Mucosa of gallbladder (tissue), 1 donor: ENCODE measurements at places on chromosomes 7 and 10.
A peak's percentile ranks its signal among the peaks of the same experiment; 100 is the strongest.

GRCh38 chr7:95396136-95397032 lies at the start of gene PON3:
TSS of gene PON3 (minus strand) at chr7:95396375. CDS start at chr7:95396350, 25 bp downstream.
- no peak for DNase-seq

- DNase-seq: peak; percentile 27
Measured at GRCh38 chr7:151408839-151409666, 785 bp downstream of the WDR86 start.

- DNase-seq: no peak
Measured at GRCh38 chr10:6840201-6840691, 260.2 kb upstream of the PRKCQ start.

DNA sequence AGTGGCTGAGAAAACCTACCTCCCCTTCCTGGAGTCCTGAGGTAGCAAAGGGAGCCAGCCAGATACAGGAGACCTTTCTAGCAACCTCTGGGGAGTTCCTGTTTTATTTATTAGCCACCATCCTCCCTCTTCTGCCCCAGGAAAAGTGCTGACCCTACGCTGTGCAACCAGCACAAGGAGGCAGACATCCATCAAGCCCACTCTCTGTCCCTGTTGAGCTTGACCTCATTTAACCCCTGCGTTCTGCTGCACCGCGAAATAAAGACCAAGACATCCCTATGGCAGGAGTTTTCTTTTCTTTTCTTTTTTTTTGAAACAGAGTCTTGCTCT lies 25.3 kb upstream of the ANKRD2 start:
- DNase-seq: no peak

- no peak for DNase-seq
Measured at GRCh38 chr10:128469515-128469914, 343.3 kb upstream of the MKI67 start.

- peak; percentile 26 for DNase-seq
Measured at GRCh38 chr7:99794585-99795502, 10.9 kb upstream of the CYP3A4 start.

DNA sequence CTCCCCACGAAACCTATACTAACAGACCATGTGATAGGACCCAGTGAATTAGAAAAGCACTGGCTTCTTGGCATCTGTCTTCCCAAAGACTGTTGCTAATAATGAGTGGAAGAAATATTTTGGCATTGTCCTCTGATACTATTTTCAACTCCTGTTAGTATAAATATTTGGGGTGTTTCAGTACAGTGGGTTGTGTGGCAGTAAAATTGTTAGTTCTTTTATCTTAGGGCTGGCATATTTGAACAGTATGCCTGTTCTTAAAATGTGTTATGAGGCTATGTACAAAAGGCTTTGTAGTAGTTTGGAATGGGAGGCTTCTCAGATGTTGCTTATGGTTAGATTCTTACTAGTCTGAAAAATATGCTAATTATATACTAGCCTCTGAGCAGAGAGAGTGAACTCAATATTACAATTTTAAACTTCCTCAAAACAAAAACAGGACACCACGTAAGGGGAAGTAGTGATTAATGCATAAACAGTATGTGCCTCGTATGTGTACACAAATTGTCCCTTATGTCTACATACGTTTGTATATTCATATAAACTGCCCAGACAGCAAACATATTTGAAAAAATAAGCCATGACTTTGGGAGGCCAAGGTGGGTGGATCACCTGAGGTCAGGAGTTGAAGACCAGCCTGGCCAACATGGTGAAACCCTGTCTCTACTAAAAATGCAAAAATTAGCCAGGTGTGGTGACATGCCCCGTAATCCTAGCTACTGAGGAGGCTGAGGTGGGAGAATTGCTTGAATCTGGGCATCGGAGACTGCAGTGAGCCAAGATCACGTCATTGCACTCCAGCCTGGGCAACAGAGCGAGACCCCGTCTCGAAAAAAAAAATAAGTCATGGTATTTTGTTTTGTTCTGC lies 115.4 kb downstream of the ARID5B start:
- no peak for DNase-seq

- DNase-seq: no peak
Measured at GRCh38 chr7:112990624-112991023, 96.0 kb downstream of the GPR85 start.

DNA sequence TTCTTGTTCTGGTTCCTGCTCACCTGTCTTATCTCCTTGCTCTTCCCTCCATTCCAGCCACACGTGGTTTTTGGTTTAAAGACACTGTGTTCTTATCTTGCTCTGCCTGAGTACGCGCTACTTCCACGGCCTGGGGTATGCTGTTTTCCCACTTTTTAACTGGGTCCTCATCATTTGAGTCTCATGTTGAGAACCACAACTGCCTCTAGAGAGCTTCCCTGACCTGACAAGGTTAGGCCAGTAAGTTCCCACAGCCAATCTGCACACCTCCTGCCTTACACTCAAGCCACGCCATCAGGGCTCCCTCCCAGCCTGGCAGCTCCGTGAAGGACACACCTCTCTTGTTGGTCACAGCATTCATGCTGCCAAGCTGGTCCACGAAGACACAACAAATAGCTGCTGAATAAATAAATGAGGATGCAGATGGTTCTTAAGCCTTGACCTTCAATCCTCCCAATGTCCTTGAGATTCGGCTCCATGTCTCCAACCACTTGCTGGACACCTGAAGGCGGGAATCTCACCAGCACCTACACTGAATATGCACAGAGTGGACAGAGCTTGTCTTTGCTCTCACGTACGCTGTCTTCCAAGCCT lies 201.7 kb upstream of the KLF14 start:
- no peak for DNase-seq

DNA sequence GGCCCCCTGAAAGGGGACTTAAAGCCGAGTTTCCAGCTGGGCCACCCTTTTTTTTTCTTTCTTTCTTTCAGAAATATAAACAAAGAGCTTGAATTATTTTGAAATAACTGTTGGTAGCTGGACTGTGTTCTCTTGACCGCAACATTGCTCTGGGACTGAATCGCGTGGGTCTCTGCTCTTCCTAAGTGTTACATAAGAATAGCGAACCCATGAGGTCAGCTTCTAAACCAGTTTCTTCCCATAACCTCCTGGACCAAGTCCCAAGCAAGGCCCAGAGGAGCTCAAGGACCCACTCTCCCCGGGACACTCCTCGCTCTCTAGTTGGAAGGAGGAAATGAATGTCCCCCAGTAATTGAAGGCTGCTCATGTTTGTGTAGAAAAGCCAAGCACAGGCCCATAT lies 91.1 kb downstream of the CXCL12 start:
- peak; percentile 50 for DNase-seq

DNA sequence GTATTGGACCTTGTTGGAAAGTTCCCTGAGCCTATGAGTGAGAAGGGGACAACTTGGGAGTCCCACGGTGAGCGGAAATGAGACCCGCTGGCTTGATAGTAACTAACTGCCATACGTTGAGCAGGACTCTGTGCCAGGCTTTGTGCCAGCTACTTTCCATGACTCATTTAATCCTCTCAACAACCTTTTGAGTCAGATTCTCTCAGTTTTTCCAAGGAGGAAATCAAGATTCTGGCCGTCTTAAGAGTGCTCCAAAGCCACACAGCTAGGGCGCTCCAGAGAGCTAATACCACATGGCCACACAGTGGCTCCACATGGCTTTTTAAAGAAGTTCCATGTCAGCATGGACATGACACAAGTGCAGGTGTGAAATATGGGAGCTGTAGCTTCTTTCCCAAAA lies 55.7 kb downstream of the NOD1 start:
- no peak for DNase-seq

DNA sequence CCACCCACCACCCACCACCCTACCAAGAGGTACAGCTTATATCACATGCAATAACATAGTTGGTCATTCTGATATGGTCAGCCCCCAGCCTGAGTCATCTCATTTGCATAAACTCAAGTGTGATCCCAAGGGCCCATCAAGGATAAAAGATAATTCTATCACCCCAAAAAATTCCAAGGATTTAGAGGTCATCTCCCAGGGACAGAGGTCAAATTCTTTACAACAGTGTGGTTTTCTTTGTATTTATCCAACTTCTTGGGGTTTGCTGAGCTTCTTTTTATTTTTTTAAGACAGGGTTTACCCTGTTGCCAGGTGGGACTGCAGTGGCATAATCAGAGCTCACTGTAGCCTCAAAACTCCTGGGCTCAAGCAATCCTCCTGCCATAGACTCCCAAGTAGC lies 9.4 kb upstream of the GTPBP10 start:
- no peak for DNase-seq

GRCh38 chr10:17062493-17062892 lies 67.1 kb downstream of the CUBN start:
- no peak for DNase-seq

DNA sequence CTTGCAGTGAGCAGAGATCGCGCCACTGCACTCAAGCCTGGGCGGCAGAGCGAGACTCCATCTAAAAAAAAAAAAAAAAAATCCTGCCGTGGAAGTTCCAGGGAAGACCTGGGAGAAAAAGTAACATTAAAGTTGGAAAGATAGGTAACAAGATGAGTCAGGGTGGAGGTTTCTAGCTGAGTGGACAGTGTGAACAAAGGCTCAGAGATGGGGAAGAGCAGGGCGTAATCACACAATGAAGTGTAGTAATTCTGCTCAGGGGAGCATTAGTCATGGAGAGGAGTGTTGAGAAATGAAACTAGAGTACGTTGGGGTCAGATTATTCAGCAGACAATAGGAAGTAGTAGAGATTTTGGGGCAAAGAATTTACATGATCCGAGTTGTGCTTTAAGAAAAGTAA lies 21.6 kb upstream of the WASL start:
- DNase-seq: no peak

GRCh38 chr10:32960022-32960421 lies 2.0 kb upstream of the ITGB1 start:
- DNase-seq: no peak
